ENCODE measurements at places on chromosomes 12 and 14.

GRCh38 chr14:56217380-56218045, 99.3 kb downstream of the PELI2 start:
- no peak for DNase-seq

DNA sequence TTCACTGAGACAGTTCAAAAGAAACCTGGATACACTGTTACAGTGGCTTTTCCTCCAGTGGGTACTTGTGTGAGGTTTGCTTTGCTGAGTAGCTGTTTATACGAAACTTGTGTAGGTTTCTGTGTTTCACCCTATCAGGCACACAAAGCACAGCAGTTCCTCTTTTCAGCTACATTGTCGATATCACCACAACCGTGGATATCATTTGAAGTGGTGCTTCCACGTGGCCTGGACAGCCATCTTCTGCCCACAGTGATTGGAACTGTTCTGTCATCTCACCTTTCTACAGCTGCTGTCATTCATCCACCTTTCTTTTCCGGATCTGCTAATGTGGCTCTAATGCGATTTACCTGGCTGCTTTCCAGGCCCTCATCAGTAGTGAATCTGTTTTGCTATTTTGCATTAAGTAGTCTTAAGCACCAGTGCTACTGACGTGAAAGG, 368.8 kb downstream of the SYT1 start:
- DNase-seq: no peak

- DNase-seq: no peak
These were observed 149.5 kb upstream of the MYL2 start for GRCh38 chr12:111069886-111070285.

- DNase-seq: no peak
These were observed 732.5 kb downstream of the GALC start for GRCh38 chr14:87260460-87260859.

DNA sequence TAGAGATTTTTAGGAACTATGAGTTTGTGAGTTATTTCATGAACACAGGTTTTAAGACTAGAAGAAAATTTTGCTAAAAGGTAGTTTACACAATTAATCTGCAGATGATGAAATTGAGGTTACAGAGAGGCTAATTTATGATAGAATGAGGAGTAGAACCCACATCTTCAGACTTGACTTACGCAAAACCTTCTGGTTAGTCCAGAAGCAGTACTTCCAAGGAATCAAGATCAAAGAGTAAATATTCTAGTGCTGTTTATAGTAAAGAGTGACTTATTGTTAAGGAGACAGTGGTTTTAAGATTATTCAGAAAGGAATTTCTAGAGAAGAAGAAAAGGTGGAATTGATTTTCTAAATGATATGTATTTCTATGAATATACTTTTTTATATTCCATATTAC, 10.6 kb upstream of the KITLG start:
- no peak for DNase-seq

DNA sequence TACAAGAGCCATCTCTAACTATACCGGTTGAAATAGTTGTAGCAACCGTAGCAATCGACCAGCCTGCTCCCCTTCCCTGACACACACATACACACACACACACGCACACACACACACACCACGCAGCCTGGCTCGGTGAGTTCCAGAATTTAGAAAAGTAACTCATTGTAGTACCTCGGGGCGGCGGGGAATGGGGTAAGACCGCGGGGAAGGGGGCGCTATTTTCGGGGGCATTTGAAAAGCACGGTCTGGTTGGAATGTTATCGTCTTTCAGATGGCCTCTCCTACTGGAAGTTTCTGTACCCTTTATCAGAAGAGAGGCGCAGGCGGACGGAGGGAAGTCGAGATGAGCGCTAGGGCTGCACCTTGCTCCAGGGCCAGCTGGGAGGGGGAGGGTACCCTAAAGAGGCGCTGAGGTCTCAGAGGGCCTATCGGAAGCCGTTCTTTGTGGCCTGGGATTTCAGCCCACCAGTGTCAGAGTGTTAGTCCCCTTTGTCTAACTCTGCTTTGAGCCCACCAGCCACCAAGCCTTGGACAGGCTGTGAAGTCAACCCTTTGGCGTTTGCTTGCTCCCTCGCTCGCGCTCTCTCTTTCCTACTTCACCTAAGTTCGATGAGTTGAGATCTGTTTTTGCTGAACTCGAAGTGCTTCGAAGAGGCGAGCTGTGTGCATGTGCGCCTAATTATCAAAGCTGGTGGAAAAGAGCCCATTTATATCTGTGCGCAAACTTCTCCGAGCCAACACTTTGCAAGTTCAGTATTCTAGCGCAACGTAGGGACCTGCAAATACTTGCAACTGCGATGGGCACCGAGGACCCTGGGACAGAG, 837 bp downstream of the COL2A1 start:
- no peak for DNase-seq

Data from stomach (tissue), 19 donors.